ENCODE measurements at places on chromosomes 16 and 17. TPM values are rescaled to one million over a fixed set of nuclear protein-coding genes. Genes with fewer than 3 reads are reported as not detected.
A peak's percentile ranks its signal among the peaks of the same experiment; 100 is the strongest.

DNA sequence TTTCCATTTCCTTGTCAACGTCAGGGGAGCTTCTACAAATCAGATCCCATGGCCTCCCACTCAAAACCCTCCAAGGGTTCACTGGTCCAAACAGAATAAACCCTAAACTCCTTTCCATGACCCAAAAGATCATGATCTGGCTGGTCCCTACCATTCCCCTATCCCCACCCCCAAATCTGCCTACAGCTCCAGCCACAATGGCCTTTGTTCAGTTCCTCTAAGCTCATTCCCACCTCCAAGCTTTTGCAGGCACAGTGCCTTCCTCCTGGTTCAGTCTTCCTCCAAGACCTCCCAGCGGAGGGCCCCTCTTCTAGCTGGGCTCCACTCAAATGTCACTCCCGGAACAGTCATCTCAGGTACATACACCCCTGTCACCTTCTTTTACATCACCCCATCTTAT, 2.0 kb downstream of the GPRC5B start:
- H3K27me3 ChIP-seq, result no peaks in the 10 kb centered on the region
- H3K4me1 ChIP-seq, result no peaks in the 10 kb centered on the region
- H3K36me3 ChIP-seq, result no peaks in the 10 kb centered on the region
- DNase-seq, result no peak

- peak overlapping the region; percentile 81 for H3K4me3 ChIP-seq
- H3K27me3 ChIP-seq, result no peaks in the 10 kb centered on the region
- DNase-seq, result no peak
- H3K4me1 ChIP-seq, result peaks cover 7% of the 10 kb centered on the region
Observed at GRCh38 chr17:51165680-51166197, 472 bp upstream of the NME2 start.

DNA sequence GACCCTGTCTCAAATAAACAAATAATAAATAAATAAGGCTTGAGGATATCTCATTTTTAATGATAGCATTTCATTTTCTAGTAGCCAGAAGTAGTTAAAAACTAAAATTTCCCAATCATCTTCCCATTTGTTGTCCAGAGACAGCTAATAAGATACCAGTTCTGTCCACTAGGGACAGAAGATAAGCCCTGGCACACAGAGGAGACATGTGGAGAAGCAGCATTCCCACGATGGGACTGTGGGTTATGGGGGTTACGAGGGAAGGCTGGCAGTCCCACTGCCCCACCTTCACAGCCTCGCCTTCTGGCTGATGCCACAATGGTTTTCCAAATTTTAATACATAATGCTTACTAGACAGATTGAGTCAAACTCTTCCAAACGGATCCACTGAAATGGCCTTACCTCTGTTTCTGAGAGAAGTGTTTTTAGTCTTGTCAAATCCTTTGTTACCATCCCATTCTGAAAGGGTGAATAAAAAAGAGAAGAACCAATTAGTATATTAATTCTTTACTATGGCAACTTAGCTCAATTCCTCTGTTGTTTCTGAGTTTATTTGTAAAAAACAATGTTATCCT, 44.2 kb downstream of the HELZ start:
- no peaks in the 10 kb centered on the region for H3K27me3 ChIP-seq
- H3K4me3 ChIP-seq, result no peak overlapping the region
- no peak for DNase-seq
- no peak overlapping the region for H3K27ac ChIP-seq
- no peaks in the 10 kb centered on the region for H3K36me3 ChIP-seq

DNA sequence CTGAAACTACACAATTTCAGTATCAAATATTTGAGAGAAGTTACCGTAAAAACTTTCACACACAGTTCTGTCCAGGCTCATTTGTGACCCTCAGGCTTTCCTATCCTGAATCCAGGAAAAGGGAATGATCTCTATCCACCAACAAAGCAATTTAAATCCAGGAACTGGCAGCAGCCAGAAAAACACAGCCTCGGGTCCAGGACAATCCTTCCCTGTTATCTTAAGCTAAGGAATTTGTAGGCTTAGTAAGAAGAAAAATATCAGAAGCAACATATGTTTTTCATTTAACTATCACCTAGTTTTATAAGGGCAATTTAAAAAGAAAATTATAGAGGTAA, 47.1 kb downstream of the TEX2 start:
- no peak for DNase-seq
- H3K4me3 ChIP-seq, result no peak overlapping the region
- H3K4me1 ChIP-seq, result no peaks in the 10 kb centered on the region
- H3K27ac ChIP-seq, result peak overlapping the region; percentile 85

- H3K36me3 ChIP-seq, result no peaks in the 10 kb centered on the region
- no peak overlapping the region for H3K27ac ChIP-seq
- H3K4me3 ChIP-seq, result no peak overlapping the region
- no peak for DNase-seq
Observed at GRCh38 chr17:81528651-81529436, 667 bp downstream of the FSCN2 start.

KRTAP4-6 gene
- not detected for total RNA-seq
